Glutamatergic neuron (in vitro differentiated cells): ENCODE measurements at places on chromosomes 5 and 9. TPM values are rescaled to one million over a fixed set of nuclear protein-coding genes. Genes with fewer than 3 reads are reported as not detected.

DNA sequence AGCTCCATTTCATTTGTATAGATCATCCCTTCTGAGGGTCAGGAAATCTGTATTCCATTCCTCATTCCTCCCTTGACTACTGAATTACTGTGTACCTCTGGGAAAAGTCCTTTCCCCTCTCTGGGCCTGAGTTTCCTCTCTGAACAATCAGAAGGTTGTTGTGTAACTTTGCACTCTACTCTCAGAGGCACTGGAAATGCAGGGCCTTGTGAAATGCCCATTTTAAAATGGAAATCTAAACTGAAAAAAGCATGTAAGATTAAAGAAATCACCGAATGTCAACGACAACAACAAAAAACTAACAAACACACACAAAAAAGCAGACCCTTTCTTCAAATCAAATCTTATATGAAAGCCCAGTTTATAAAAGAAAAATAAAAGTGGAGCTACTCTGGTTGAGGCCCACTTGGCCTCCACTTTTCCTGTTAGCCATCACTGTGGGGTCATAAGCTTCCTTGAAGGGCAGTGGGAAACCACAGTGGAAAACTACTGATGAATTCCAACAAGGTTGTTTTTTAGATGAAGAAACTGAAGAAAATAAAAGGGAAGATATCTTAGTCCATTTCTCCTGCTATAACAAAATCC, 21.6 kb upstream of the GRPEL2 start:
- no peak for DNase-seq

GRCh38 chr9:115522912-115523311, 405.0 kb upstream of the TNC start:
- no peak for DNase-seq

Gene PLAC8L1
- total RNA-seq: 2.2 TPM

Gene FCN2
- not detected for total RNA-seq

Gene BHMT2
- not detected for total RNA-seq

DNA sequence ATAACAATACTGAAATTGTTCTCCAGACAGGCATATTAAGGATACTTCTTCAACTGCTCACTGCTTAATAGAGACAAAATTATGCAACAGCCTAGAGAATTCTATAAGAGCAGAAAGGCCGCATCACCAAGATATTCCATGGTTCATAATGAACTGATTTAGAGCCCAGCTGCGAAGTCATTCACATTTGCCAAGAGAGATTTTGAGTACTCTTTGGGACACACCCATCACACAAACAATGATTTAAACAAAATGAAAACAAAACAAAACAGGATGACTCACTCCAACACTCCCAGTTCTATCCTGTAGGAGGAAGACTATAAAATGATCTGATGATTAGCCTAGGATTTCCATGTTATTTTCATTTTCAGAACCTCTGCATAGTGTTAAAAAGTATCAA, 145.7 kb upstream of the GNA14 start:
- DNase-seq: no peak

DNA sequence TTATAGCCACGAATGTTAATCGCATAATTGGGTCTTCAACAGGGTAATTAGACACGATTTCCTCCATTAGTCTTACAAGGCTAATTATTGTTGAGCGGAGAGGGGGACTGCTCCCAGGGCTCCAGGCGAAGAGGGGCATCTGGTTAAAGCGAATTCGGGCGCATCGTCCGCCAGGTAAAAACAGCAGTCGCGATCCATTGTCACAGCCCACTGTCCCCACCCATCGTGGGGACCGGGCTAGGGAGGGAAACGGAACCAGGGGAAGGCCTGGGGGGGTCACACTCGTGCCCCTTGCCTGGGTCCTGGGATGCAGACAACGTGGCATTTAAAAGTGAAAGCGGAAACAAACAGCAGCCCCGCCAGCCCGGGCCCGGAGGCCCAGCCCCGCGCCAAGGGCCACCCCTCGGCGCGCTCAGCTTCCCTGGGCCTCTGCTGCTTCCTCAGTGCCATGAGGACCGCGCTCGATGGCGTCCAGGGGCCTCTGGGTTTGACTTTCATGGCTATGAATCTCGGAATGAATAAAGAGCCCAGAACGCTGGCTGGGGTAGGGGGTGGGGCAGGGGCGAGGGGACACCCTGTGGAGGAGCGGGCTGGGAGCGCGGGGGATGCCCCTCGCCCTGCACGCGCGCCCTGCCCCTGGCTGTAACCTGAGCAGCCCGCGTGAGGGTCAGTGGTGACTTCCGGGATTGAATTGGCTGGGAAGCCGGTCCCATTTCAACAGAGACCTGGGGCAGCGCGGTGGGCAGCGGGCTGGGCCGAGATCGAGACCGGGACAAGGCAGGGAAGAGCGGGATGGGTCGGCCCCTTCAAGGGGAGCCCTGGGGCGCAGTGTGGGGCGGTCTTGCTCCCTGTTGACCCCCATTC, 99.9 kb downstream of the GTF3C4 start:
- peak; percentile 35 for DNase-seq

Gene AGXT2
- total RNA-seq: not detected

Gene NAIF1
- total RNA-seq: 6.2 TPM

Gene SLC36A2
- not detected for total RNA-seq

Gene CCNJL
- 123 TPM for total RNA-seq

DNA sequence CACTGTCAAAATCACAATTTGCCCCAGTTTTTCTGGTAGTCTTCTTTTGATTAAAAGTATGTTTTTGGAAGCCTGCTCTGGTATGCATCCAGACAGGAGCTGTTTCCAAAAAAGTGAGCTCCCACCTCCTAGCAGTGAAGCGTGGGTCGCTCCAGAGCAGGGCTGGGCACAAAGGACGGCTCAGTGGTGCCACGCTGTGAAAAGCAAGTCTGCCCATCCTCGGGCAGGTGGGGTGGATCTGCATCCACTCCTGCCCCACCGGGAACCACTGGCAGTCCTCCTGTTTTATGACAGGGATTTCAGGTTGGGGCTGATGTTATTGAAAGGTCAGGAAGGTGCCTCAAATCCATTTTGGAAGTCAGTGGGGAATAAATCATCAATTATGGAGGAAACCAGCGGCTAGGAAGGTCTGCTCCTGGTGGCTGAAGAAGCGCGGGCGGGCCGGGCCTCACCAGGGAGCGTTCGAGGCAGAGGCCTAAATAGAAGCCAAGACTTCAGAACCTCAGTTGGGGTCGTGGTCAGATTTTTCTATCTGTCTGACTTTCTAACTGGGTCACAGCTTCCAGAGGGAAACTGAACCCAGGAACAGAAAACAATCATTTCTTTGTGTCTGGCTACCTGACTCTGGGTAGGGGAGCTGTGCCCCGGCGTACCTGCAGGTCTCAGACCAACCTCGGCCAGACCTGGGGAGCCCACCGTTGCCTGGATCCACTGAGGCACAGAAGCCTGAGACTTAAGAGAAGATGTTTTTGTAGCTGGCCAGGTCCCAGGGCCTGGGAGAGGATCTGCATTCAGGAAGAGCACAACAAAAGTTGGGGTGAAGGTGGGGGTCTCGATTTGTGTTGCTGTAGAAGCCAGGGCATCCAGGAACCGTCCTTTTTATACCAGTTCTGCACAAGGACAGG, 168.1 kb downstream of the PAX5 start:
- DNase-seq: no peak

DNA sequence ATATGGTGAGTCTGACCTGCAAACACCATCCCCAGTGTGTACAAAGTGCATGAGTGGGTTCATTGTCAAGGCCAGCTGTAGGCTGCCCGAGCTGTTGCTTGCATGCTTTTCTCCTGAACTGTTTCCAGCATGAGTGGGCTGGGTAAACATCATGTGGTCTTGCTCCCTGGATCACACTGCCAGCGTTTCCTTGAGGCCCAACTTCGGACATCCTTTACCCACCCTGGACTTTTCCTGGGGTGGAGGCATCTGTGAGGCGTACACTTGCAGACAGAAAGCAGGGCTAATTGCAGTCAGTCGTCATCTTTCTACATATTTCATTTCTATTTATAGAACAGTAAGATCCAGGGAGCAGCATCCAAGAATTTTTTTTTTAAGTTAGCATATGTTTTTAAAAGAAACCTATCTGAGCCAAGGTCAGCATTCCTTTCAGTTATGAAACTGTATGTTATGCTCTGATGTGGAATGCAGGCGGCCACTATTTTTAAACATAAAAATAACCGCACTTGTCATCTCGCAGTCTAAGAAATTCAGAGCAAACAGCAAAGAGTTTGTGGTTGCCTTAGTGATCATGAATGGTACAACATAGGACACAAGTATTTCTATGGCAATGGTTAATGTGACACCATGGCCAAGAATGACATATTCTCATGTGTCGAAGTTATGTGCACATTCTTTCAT, 106.5 kb upstream of the DMRT1 start:
- DNase-seq: no peak

DNA sequence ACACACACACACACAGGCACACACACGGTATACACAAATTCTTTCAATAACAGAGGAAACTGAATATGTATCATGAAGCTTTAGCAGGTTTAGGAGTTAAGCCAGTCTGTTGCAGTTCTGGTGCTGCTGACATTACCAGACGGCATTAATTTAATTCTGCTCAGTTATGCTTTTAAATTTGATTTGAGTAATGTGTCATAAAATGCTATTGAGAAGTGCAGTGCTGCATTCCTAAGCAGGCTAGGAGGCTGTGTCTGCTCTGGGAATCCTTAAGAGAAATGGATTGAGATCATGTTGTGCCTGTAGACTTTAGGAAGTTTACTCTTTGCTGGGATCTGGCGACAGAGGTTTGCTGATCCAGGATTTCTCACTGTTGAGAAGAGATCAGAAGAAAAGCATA, 733.8 kb downstream of the BRINP1 start:
- no peak for DNase-seq

- DNase-seq: no peak
Measured at GRCh38 chr9:94108584-94108983, 24.3 kb downstream of the PTPDC1 start.

Gene EIF4E1B
- not detected for total RNA-seq

DNA sequence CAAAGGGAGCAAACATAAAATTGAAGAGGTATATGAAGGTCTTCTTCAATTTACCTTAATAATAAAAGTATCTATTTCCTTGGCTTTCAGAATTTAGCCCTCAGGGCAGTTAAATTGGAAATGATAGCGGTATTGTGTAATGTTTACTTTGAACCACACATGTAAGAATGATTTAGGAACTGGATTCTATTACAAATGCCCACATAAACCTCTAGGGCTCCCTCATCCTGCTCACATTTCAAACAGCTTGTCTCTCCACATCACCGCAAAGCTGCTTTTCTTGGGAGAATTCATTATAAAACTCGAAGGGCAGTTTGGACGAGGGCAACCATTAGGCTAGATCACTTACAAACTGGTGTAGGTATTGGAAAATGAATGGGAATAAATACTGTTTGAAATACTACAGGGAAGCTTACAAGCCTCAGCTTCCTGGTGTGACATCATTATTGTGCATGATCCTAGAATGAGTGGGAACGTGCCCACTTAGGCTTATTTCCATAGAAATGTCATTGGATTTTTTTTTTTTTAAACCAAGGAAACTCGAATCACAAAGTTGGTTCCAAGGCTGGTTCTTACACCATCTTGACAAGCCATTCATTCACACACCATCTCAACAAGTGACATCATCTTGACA, 47.3 kb downstream of the MTRR start:
- no peak for DNase-seq

DNA sequence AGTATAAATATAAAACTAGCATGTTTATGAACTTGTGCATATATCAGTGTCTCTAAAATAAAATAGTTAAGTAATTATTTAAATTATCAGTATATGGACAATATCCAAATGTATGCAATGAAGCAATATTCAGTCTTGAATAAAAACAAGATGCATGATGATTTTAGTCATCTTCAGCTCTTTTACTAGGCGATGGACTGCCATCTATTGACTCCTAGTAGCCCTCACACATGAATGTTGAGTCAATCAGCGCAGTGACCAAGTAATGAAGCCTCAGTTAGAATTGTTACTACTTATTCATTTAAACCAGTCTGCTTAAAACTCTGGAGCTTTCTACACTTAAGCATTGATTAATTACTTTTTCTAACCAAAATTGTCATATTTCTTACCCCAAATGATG, 92.9 kb upstream of the GRHPR start:
- DNase-seq: no peak

GRCh38 chr5:72561148-72561972, 54.1 kb upstream of the ZNF366 start:
- no peak for DNase-seq

DNA sequence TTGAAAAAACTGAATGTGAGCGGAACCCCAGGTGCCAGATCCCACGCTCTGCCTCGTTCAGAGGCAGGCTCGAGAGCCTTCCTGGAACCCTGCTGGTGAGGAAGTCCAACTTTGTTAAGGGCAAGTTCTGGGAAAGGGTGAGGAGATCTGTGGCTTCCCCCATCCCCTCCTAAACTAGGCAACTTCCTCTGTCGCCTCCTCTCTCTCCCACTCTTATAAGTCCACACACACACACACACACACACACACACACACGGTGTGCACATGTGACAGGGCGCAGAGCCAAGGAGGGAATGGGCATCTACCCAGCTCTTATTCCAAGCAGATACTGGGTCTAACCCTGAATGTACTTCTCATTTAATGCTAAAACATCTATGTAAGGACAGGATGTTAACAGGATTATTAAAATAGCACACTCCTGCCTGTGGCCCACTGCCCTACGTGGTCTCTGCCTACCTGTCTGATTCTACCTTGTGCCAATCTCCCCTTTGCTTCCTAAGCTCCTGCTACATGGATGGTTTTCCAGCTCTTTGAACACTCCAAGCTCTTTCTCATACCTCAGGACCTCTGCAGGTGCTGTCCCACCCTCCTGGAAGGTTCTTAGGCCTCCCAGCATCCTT, 72.4 kb upstream of the FBXW11 start:
- no peak for DNase-seq

Gene ZNF622
- 40.0 TPM for total RNA-seq

GRCh38 chr9:129697656-129698253, 32.3 kb downstream of the PRRX2 start:
- no peak for DNase-seq

GRCh38 chr5:34977934-34978613, 48.7 kb downstream of the DNAJC21 start:
- no peak for DNase-seq

GRCh38 chr9:95505717-95506427, 10.9 kb downstream of the PTCH1 start:
- DNase-seq: peak; percentile 75

DNA sequence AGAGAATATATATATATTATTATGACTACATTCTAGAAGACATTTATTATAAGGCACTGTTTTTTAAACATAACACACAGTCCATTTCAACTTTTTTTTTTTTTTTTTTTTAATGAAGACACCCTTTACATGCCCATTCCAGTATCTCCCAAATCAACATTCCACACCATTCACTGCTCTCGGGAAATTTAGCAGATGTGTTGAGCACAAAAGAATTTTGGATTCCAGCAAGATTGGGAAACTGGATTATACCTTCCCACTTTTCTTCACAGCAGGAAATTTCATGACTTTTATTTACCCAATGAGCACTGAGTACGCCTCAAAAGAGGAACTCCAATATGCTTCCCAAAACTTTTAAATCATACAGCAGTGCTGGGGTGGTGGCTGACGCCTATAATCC, 333.6 kb upstream of the DAB2 start:
- no peak for DNase-seq

Gene SMIM23
- total RNA-seq: not detected

GRCh38 chr9:109387206-109387605, 66.3 kb upstream of the EPB41L4B start:
- no peak for DNase-seq

Gene GNA14
- 0.32 TPM for total RNA-seq

Gene ZNF346
- 18.2 TPM for total RNA-seq
